ENCODE measurements at places on chromosomes 13 and 19.

GRCh38 chr13:31394506-31394905 lies 194.7 kb downstream of the B3GLCT start:
- DNase-seq: no peak

GRCh38 chr19:18223860-18224524 lies 2.2 kb downstream of the PDE4C start:
- no peak for DNase-seq

- no peak for DNase-seq
These were observed 7.8 kb upstream of the SPRY2 start for GRCh38 chr13:80348750-80349149.

- no peak for DNase-seq
These were observed 21.9 kb downstream of the IGFL1 start for GRCh38 chr19:46251416-46251815.

DNA sequence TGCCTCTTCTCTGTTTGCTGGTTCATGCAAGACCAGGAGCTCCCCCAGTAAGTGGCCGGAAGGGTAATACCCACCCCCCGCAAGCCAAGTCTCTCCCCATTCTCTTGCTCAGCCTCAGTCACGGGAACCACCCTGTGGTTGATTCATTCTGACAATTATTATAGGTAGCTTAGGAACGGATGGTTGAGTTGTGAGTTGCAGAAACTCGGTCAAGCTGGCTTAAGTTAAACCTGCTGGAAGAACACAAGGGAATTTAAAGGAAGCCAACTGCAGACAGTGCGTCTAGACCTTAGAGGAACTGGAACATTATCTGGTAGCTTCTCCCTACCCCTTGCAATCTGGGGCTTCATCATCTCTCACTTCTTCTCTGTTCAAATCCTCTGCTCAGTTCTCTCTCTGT lies 8.9 kb downstream of the FPR1 start:
- no peak for DNase-seq

DNA sequence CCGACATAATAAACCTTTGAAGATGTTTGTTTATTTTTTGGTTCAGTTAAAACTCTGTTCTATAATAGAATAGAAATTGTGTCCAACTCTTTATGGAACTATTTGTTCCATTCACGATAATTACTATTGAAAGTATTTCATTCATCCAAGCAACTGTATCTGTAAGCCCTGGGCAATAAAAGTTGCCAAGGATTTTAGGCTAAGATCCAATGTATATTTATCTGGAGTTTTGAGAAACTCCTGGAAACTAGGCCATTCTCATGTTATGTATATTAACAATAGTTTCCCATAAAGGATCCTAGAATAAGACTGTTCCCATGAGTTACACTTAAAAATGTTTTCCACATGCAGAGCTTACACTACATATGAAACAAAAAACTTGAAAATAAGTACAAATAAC lies 261.6 kb downstream of the SLITRK6 start:
- DNase-seq: no peak

DNA sequence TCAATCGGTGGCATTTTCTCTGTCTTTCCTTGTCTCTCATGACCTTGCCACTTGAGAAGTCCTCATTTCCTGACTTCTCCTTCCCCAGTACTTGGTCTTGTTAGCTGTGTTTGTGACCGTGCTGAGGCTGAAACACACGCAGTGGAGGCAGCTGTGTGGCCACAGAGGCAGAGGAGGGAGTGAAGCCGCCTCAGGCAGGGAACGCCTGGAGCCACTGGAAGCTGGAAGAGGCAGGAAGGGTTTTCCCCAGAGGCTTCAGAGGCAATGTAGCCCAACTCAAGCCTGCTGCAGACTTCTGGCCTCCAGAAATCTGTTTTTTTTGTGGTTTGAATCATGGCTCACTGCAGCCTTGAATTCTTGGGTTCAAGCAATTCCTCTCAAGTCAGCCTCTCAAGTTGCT lies 29.2 kb upstream of the ARGLU1 start:
- no peak for DNase-seq

DNA sequence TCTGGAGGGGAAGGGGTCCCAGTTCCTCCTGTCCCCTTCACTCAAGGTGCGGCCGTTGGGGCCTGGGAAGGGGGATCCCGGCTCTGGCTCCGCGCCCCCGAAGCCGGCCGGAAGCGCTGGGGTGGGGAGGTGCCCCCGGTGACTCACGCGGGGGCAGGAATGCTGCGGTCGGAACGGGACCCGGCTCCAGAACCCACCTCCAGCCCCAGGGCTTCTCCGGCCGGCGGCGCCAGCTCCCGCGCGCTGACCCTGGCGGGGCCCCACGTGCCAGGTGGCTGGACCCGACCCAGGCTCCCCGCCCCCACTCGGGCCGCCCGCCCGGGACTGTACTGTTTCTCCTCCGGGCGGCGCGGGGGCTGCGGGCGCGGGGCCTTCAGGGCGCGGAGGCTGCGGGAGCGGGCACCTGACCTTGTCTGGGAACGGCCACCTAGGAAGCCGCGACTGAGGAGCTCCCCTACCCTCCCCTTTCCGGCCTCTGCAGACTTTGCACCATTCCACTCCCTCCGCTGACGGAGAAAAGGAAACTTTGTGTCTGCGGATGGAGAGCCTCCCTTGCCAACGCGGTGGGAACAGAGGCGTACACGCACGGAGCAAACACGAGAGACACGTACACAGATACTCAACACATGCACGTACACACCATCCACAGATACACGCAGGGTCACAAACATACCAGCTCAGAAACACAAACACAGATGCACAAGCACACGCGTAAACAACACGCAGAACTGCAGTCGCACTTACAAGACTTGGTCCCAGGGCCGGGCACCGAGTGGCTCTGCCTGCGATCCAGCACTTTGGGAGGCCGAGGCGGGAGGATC lies 7.2 kb downstream of the AXL start:
- DNase-seq: peak; percentile 17

DNA sequence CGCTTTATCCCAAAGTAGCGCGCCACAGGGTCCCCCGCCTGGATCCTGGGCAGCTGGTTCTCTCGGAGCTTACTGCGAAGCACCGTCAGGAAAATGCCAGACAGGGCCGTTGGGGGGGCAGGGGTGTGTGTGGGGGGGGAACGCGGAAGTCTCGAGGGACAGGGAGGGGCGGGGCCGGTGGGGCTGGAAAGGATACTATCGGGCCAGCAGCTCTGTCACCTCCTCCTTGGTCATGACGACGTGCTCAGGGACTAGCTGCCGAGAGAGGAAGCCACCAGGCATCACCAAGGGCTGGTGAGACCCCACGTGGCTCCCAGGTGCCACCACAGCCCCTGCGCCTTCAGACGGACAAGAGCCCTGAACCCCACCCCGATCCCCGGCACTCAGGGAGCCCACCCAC lies 5.3 kb downstream of the POLR2E start:
- no peak for DNase-seq

DNA sequence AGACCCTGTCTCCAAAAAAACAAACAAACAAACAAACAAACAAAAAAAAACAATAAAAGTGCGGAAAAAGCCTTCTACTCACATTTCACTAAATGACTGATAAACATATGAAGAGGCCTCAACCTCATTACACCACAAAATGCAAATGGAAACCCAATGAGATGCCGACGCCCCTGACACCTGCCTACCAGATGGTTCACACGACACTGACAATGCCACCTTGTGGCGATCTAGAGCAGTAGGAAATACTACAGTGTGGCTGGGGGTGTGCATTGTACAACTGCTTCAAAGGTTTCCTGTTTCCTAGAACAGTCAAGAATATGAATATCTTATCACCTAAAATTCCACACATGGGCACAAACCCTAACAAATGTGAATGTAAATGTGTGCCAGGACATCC lies 14.0 kb downstream of the SCGB2B2 start:
- no peak for DNase-seq

GRCh38 chr13:93624311-93624777 lies 397.7 kb downstream of the GPC6 start:
- no peak for DNase-seq

GRCh38 chr13:66576381-66576780 lies 653.8 kb downstream of the PCDH9 start:
- no peak for DNase-seq

GRCh38 chr13:104625201-104625600 lies 1559.0 kb upstream of the SLC10A2 start:
- DNase-seq: no peak

DNA sequence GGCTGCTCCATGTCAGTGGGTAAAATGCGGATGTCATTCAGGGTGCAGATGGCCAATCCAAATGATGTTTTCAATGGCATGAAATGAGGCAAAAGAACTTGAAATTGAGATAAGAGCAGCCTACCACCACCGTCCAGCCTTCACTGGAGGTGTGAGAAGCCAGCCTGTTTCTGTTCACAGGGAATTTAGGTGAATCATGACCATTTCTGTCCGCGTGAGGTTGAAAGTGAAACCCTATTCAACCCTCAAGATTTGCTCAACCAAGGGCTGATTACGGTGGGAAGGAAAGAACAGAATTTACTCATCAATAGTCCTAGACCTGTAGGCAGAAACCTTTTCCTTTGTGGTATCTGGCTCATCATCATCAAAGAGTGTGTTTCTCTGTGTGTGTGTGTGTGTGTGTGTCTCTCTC lies 370.7 kb downstream of the COG6 start:
- DNase-seq: no peak

- DNase-seq: no peak
These were observed 410.9 kb upstream of the SPRY2 start for GRCh38 chr13:80751854-80752253.

DNA sequence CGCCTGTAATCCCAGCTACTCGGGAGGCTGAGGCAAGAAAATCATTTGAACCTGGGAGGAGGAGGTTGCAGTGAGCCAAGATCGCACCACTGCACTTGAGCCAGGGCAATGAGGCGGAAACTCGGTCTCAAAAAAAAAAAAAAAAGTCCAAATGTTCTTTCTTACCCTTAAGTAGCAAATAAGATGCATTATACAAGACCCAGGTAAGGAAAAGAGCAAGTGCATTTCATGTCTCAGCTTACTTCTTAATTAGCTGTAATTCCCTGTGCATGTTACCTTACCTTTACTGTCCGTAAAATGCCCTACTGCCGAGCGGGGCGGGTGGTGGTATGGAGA lies 3.8 kb upstream of the ZNF681 start:
- no peak for DNase-seq

- DNase-seq: no peak
These were observed 273.8 kb downstream of the SLITRK6 start for GRCh38 chr13:85525411-85525810.
